ENCODE measurements at places on chromosomes 3 and 15.

- no peak for DNase-seq
Measured at GRCh38 chr3:57060089-57060821, at the start of gene SPATA12. Gene SPATA12, plus strand, starts transcription at chr3:57060664. Its CDS starts 13,031 bp downstream, at chr3:57073695.

DNA sequence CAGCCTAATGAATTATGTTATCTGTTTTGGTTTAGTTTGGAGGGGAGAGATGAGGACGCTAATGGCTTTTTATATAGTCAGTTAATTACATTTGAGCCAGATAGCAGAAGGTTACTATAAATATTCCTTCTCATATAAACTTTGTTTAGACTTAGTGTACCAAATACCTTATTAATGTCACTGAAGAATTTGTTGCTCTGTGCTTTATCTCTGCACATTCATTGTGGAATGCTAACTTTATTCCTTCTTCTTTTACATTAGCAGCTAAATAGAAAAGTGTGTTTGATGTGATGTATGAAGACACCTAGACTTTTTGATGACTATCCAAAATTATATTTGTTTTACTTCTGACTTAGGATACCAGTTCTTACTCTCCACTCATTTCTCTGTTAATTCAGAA is 105.2 kb downstream of the EPHA3 start:
- DNase-seq = no peak

- peak; percentile 47 for DNase-seq
Measured at GRCh38 chr3:161371441-161372320, at the start of gene SPTSSB. Gene SPTSSB, minus strand, starts transcription at chr3:161371517. Its CDS starts 25,194 bp downstream, at chr3:161346323.

DNA sequence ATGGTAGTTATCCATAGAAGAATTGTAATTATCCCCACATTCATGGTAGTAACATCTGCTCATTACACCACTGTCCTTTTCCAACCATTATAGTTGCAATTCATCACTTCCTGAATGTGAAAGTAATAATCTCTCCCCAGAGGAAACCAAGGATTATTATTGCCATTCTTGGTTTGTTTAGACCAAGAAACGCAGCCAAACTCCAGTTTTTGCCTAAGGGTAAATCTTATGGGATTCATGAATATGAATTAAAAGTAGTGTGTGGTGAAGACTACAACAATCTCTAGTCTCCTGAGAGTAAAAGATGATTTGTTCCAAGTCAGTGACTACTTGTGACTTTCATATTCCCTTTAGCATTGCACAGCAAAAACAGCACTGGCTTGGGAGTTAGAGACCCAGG is 45.7 kb upstream of the ABI3BP start:
- DNase-seq = no peak

DNA sequence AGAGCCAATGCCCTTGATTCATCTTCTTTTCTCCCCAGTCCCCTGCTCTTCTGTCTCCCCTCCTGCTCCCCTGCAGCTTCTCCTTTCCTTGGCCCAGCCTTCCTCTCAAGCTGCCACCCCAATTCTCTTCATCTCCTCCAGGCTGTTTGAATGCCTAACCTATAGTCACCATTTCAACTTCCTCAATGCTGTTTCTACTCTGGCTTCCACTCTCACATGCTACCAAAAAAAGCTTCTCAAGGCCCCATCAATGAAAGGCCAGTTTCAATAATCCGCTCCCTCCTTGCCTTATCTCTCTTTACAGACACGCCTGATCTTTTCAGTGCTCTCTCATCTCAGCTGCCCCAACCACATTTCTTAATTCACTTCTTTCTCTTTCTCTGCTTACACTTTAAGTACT is 212.2 kb upstream of the GPR149 start:
- DNase-seq = no peak

DNA sequence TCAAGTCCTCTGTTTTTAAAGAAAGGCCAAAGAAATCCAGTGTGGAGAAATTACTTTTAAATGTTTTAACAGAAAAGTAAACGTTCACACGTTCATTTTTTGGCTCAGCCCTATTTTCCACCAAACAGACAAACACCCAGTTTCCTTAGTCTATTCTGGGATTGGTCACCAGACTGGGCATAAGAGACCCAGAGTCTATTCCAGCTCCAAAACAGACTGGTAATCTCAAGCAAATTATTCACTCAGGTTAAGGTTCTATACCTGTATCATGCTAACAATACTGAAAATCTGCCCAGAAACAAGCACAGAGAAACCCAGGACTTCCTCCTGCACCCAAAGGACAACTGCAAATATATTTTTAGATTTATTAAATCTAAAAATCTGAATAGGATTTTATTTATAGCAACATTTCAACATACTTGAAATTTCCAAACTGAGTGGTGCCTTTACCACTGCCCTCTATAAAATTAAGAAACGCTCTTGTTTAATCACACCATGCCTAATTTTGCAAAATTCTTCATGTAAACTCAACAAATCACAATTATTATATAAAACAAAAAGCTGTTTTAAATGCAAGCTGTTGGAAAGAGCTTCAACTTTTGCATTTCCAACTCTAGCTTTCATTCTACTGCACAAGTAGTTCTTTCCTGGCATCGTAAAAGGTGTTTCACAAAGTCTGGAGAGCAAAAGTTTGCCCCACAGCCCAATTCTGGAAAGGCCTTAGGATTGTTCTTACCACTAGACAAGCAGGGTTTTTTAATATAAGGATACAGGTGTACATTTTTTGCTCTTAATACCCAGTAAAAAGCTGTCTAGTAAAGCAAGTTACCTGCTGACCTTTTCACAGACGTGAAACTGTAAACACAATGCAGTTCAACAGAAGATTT is 18.7 kb downstream of the ZNF148 start:
- no peak for DNase-seq

- DNase-seq = no peak
Measured at GRCh38 chr15:99466701-99467337, 99.0 kb upstream of the MEF2A start.

DNA sequence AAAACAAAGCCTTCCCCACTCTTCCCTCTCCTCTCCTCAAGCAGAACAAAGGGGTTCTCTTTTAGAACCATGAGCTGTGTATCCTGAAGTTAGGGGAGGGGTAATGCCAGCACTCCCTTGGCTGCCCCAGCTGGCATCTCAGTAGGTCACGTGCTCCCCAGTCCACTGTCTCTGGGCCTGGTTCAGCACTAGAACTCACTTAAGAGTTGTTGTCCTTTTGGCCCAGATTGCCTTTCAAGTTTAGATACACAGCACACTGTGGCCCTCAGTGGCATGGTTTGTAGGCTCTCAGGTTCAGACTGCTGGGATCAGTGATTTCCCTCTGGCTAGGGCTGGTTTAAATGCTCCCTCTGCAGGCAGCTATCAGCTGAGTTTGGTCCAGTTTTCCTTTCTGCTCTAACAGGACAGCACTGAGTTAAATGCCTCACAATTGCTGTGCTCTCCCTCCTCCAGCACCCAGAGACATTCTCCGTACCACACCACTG is 188.4 kb upstream of the ST8SIA2 start:
- no peak for DNase-seq

DNA sequence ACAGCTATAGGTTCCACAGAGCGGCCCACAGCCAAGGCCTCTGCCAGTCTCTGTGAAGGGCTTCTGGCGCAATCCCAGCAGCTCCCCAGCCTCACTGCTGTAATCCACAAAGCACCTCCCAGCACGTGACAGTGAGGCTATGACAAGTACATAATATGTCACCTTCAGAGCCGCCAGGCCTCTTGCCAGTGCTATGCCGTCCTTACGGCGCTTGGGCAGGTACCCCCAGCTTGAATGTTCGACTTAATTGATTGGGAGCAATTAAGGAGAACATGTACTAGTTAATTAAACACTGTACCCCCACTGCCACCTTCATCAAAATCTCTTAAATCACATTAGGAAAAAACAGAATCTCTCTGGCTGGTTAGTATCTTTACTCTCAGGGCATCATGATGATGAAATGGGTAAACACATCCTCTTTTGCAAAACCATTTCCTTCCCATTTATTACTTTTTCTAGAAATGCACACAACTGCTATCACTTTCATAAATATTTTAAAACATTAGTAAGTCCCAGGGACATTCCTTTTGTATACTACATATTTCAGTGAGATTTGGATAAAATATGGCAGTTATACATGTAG is 169.9 kb downstream of the XXYLT1 start:
- DNase-seq = peak; percentile 51

- DNase-seq = no peak
Measured at GRCh38 chr3:125175295-125176078, 37.1 kb downstream of the SLC12A8 start.

DNA sequence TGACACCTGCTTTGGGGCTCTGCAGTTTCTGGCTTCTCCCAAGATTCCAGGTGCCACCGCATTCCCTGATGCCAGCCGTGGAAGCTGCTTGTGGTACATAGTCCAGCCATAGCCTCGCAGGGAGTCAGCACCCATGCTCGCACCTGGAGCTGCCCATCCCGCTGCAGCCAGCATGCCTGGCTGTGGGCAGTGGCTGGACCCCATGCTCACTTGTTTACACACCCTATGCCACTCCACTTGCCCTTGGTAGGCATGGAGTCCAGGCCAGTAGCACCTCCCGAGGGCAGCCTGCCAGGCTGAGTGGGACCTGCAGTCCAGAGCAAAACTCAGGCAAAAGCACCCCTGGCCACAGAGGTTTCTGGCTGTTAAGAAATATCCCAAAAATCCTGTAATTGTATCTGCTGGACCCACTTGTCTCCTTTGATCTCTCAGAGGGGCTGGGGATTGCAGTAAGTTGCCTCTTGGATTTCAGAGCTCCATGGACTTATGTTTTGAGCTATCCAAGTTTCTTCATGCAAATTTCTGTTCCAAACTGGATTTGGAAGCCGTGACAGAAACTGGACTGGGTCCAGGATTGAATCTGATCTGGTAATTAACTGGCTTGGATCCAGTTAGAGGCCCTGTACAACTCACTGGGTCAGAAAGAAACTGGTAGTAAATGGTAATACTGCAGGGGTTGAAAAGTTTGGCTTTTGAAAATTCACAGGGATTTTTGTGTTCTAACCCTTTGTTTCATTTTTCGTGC is 149.3 kb downstream of the FMN1 start:
- no peak for DNase-seq

DNA sequence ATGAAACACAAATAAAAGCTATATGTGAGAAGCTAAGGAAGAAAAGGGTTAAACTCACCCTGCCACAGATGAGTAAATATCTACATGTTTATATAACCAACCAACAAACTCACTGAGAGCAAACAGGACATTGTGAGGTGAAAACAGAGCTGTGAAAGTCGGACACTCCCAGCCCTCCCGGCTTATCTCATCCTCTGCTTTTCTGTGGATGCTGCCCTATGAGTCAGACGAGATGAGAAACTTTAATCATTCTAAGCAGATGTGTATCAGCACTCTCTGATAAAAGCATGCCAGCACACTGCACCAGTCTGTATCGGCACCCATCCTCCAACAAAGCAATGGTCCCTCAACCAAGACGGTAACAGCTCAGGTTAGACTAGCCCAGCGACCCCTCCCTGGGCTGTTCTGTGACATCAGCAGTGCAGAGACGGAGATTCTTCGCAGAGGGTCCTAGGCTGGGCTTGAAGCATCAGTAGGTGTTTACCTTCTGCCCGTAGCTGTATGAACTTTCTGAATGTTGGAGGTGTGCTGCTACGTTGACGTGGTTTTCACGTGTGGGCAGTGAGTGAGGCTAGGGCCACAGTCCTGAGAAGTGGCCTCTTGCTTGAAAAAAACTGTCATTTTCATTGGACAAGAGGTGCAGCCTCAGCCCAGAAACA is 119.8 kb upstream of the ALDH1A3 start:
- DNase-seq = no peak

DNA sequence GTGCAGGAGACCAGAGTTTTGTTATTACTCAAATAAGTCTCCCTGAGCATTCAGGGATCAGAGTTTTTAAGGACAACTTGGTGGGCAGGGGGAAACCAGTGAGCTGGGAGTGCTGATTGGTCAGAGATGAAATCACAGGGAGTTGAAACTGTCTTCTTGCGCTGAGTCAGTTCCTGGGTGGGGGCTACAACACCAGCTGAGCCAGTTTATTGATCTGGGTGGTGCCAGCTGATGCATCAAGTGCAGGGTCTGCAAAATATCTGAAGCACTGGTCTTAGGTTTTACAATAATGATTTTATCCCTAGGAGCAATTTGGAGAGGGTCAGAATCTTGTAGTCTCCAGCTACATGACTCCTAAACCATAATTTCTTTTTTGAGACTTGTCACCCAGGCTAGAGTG is 13.8 kb upstream of the ZNF662 start:
- DNase-seq = no peak

GRCh38 chr3:52064561-52064960 is 8.2 kb upstream of the DUSP7 start:
- DNase-seq = no peak

GRCh38 chr3:157104521-157104920 is 55.4 kb downstream of the CCNL1 start:
- DNase-seq = no peak

- DNase-seq = no peak
Measured at GRCh38 chr15:36332896-36333295, 246.5 kb upstream of the CDIN1 start.

GRCh38 chr15:41620536-41621199 is 39.5 kb upstream of the MGA start:
- DNase-seq = no peak

DNA sequence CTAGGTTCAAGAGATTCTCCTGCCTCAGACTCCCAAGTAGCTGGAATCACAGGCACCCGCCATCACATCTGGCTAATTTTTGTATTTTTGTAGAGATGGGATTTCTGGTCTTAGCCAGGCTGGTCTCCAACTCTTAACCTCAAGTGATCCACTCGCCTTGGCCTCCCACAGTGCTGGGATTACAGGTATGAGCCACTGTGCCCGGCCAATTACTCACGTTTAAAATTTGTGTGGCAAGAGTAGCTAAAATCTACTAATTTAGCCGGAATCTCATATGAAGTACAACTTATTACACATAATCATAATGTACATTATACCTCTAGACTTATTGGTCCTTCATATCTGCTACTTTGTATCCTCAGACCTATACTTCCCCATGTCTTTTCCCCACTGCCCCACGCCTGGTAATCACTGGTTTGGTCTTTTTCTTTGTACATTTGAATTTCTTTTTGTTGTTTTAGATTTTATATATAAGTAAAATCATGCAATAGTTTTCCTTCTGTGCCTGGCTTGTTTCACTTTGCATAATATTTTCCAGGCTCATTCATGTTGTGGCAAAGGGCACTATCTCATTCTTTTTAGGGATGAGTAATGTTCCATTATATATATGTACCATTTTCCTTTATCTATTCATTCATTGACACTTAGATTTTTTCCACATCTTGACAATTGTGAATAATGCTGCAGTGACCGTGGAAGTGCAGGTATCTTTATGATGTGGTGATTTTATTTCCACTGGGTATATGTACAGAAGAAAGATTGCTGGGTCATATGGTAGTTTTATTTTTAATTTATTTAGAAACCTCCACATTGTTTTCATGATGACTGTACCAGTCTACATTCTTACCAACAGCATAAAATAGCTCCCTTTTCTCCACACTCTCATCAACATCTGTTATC is 605.0 kb upstream of the CBLB start:
- DNase-seq = no peak

DNA sequence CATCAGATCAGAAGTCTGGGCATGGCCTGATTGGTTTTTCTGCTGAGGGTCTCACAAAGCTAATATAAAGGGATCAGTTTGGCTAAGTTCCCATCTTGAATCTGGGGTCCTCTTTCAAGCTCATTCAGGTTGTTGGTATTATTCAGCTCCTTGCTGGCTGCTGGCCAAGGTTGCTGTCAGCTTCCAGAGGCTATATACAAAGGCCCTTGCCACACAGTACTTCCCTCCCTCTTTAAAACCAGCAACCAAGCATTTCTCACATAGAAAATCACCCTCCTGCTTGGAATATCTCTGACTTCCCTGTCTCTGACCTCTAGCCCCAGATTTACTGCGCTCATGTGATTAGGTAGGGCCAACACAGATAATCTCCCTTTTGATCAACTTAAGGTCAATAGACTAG is 442.9 kb downstream of the ERC2 start:
- no peak for DNase-seq

Measured in GM10248 (cell line).